ENCODE measurements at places on chromosomes 5 and 9. TPM values are rescaled to one million over a fixed set of nuclear protein-coding genes. Genes with fewer than 3 reads are reported as not detected.

Gene GOLM1
- total RNA-seq = 73.6 TPM

Gene SLC34A3
- not detected for total RNA-seq

Gene FAM78A
- 4.5 TPM for total RNA-seq

Gene PNPLA7
- total RNA-seq = 0.47 TPM

Gene PCDHGB1
- total RNA-seq = 0.99 TPM

Gene ZNF79
- 13.7 TPM for total RNA-seq

Gene TXNDC8
- total RNA-seq = not detected

Gene QRFP
- not detected for total RNA-seq

Gene ZNF782
- 3.3 TPM for total RNA-seq

Gene RETREG1
- total RNA-seq = 0.28 TPM

Gene BHMT2
- 0.09 TPM for total RNA-seq

Gene WNK2
- total RNA-seq = not detected

Gene KLF4
- total RNA-seq = 3.8 TPM

Gene HTR4
- not detected for total RNA-seq

Gene CCDC69
- 7.0 TPM for total RNA-seq

Gene SPAAR
- 10.4 TPM for total RNA-seq

Gene IFNB1
- not detected for total RNA-seq

All from endothelial cell of coronary artery (primary cell).